ENCODE measurements at places on chromosomes 6 and 20.

GRCh38 chr20:37822141-37822601 is 80.8 kb upstream of the VSTM2L start:
- no peak for DNase-seq

GRCh38 chr20:36467076-36467999 is 74.0 kb upstream of the MYL9 start:
- no peak for DNase-seq

- DNase-seq = no peak
Observed at GRCh38 chr6:16722630-16723029, 38.6 kb downstream of the ATXN1 start.

- no peak for DNase-seq
Observed at GRCh38 chr6:147161974-147162495, 42.2 kb upstream of the STXBP5 start.

DNA sequence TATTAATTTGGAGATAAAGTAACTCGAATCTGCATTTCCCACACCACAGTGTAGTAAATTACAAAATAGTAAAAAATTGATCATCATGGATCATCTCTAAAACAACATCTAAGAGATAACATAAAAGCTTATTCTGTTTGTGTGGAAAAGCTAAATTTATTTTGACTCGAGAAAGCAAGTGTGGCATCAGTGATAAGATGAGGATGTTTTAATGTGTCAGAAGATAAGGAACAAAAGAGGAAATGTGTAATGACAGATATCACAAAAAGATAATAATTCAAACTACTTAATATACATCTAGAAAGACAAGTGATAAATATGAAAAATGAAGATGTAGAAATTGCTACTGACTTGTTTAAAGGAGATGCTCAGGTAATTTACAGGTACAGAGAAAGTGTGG is 74.1 kb downstream of the DNAH8 start:
- DNase-seq = no peak

DNA sequence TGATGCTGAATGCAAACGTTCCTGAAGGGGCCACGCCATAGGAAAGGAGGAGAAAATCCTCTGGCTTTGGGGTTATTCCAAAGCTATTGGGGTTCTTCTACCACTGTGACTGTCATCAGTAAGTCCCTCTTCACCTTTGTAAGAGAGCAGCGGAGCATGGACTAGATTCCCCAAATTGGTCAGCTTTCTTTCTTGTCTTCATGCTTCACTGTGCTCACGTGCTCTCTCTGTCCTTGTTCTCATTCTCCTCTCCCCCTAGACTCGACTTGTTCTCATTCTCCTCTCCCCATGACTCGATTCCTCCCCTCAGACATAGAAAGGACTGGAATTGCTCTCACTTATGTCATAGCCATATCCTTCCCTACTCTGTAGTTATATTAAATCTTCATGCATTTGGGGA is 54.8 kb upstream of the ADGRG6 start:
- no peak for DNase-seq

DNA sequence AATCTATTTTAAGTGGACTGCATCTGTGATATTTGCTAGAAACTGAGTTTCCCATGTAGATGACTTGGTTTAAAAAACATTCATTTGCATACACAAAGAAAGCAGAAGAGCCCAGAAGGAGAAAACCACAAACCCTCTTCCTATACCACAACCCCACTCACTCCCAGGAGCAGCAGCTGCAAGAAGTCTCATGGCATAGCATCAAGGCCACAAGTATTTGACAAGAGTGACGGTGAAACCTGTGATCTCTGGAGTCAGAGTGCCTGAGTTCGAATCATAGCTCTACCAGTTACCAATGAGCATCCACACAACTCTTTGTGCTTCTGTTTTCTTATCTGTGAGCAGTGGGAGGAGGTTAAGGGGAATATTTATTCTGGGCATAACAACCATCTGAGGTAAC is 44.7 kb upstream of the SIRPG start:
- DNase-seq = no peak

- no peak for DNase-seq
Observed at GRCh38 chr20:53187392-53188068, 215.4 kb downstream of the TSHZ2 start.

GRCh38 chr6:48985025-48985424 is 478.0 kb downstream of the MMUT start:
- DNase-seq = no peak

- DNase-seq = no peak
Observed at GRCh38 chr6:164547076-164547475, 762.3 kb downstream of the C6orf118 start.

DNA sequence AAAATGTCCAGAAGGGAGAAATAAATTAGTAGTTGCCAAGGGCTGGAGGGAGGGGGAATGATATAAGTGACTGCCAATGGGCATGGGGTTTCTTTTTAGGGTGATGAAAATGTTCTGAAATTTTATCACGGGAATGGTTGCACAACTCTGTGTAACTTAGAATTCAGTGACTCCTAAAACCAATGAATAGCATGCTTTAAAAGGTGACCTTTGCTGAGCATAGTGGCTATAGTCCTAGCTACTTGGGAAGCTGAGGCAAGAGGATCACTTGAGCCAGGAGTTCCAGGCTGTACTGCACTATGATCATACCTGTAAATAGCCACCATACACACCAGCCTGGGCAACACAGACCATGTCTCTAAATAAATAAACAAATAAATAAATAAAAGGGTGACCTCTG is 109.0 kb downstream of the ATG5 start:
- DNase-seq = no peak

- DNase-seq = no peak
Observed at GRCh38 chr20:48421547-48421946, 406.3 kb downstream of the PREX1 start.

DNA sequence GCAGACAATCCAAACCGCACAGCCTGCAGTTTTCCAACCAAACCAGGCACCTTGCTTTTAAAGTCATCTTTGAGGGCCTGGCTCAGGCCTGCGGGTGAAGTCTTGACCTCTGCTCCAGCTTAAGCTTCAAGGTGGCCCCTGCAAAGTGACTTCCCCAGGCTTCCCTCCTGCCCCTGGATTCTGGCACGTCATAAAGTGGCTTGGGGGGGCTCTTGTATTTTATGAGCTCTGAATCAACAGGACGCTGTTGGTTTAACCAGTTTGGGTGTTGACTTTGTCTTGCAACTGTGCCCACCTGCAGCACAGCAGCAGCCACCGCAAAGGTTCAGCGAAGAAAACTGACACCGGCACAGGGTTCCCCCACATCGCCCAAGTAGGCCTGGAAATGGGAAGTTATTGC is 81.2 kb downstream of the NFATC2 start:
- DNase-seq = no peak

DNA sequence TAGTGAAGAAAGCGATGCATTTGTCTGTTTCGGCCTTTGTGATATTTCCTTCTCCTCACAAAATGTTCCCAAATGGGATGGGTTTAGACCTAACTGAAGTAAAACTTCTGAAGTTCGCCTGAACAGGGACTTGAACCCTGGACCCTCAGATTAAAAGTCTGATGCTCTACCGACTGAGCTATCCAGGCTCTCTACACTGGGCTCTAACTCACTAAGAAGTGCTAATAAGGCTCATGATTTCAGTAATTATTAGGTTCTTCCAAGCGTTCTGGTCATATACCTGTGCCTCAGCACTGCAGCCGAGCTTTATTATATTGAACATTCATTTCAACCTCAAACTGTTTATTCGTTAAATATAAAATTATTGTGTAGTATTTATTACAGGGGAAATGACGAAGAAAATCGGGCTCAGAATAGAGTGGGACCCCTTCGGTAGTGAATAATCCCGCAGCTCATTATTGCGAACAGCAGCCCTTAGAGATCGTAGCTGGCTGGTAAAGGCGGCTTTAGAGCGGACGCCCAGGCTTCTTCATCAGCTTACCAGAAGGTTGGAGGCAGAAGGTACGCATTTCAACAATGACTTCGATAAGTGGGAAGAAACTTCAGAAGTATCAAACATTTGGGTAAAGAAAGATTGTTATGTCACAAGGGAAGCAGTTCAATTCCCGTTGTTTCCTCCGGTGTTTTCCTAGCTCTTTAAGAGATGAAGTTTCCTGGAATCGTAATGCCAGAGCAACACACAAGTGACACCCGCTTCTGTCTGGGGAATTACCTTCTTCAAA is 119.0 kb upstream of the ZNF184 start:
- no peak for DNase-seq

GRCh38 chr6:23692184-23692583 is 433.8 kb upstream of the NRSN1 start:
- no peak for DNase-seq

DNA sequence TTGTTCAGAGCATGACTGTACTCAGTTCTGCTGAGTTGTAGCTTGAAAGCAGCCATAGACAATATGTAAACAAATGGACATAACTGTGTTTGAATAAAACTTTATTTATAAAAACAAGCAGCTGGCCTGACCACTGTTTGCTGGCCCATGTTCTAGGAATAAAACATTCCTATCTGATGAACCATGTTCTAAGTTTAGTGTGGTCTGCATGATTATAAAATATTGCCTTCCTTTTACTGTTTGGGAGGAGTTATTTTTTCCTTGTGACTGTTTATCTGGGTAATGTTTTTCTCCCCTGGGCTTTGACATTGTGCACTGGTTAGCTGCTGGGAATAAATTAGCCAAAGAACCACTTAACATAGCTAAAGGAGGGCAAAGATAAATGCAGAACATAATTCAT is 55.1 kb downstream of the CDS2 start:
- DNase-seq = no peak

- DNase-seq = peak; percentile 46
Observed at GRCh38 chr6:27693766-27694546, 218.2 kb downstream of the OR2B2 start.

DNA sequence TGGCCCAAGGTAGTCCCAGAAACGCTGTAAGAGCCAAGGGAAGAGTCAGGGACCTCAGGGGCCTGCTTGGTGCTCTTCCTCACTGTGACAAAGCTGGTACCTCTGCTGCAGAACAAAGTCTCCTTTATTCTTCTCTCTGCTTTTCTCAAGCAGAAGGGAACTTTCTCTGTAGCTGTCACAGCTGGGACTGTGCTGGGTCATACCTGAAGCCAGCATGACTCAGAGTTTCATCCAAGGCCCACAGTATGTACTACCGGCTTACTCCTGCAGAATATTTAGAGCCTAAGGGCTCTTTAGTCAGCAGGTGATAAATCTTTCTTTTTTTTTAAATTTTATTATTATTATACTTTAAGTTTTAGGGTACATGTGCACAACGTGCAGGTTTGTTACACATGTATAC is 183.2 kb downstream of the TINAG start:
- no peak for DNase-seq

DNA sequence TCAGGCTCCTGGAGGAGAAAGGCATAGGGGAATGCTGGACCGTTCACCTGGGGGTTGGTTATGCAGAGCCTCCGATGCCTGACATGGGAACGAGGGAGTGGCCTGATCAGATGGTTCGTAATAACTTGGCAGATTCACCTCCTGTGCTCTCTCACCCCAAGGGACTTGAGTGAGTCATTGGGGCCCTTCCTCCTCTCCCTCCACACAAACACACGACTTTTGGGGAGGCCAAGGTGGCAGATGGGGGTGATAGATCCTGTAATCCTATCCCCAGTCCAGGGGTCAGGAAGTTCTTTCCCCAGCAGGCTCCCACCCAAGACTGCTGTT is 45.6 kb upstream of the ARFGEF2 start:
- no peak for DNase-seq

Data from dorsolateral prefrontal cortex (tissue), 122 donors.